ENCODE measurements at places on chromosomes 2 and 18. TPM values are rescaled to one million over a fixed set of nuclear protein-coding genes. Genes with fewer than 3 reads are reported as not detected.

The IL37 gene
- not detected for total RNA-seq

The DCC gene
- 0.02 TPM for total RNA-seq

The MYOM1 gene
- total RNA-seq, result 0.02 TPM

The TMEM37 gene
- total RNA-seq, result 1.5 TPM

The CNDP1 gene
- not detected for total RNA-seq

The KANSL1L gene
- total RNA-seq, result 5.4 TPM

The BOLL gene
- total RNA-seq, result not detected

The DCDC2C gene
- not detected for total RNA-seq

The CNDP2 gene
- 57.3 TPM for total RNA-seq

The LRRTM4 gene
- 1.1 TPM for total RNA-seq

The RIF1 gene
- total RNA-seq, result 16.4 TPM

The FOXD4L1 gene
- total RNA-seq, result not detected

The BMP10 gene
- total RNA-seq, result not detected

Measured in H4 (cell line).